ENCODE measurements at places on chromosomes 7 and 10.

DNA sequence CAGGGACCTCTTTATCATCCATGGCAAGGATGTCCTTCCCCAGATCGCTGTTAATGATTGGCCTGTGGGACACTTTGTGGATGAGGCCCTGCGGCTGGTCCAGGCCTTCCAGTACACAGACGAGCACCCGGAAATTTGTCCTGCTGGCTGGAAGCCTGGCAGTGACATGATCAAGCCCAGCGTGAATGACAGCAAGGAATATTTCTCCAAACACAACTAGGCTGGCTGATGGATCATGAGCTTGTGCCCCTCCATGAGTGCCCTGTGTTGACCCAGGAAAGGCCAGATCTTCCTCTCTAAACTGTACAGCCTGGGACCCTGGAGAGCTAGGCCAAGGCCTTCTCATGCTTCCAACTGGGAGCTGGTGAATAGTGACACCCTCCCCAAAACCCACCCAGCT is 124.1 kb downstream of the CUL2 start:
- no peak for DNase-seq

GRCh38 chr7:152035817-152036216 is 10.3 kb downstream of the GALNT11 start:
- no peak for DNase-seq

- no peak for DNase-seq
Measured at GRCh38 chr7:126689037-126689436, 563.7 kb downstream of the GRM8 start.

DNA sequence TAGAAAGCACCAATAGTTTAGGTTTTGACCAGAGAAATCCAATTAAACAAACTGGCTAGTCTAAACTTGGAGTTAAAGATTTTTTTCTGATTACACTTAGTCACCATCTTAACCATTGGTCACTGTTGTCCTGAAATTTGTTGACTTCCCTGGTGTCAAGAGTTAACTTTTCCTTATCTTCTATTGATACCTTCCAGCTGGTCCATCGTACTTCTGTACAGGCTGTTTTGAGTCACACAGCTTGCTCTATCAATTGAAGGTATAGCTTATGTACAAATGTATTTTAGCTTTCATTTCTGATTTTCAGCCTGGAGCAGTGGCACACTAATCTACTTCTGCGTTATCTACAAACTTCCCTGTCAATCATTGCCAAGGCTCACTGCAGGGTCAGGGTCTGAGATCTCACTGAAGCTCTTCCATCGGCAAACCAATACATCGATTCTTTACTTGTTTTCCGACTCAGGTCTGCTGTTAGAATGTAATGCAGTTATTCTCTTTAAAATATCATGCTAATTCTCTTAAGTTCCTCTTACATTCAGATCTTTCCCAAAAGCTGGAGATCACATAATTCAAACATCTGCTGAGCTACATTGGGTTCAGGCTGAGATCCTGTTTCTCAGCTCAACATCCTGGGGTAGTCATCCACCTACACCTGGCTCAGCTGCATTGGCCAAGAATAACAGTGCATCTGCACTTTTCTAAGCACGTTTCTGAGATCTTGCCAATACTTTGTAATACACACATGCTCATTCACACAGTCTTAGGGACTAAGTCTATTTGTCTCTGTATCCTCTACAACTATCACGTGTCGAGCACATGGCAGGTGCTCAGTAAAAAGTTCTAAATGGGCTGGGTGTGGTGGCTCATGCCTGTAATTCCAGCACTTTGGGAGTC is 11.3 kb downstream of the MRPS33 start:
- DNase-seq: no peak

DNA sequence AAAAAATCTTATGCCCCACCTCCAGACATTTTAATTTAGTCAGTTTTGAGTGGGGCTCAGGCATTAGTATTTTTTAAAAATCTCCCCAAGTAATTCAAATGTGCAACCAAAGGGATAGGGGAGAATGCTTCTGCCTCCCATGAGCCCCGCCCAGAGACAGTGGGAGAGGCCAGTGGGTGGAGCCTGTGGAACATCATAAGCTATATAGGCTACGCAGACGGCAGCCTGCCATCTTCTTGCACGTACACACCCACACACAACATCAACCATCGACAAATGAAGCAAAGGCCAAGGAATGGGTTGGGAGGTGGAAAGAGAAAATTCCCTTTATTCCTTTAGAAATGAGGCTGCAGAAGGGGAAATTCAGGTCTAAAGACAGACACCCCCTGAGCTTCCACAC is 25.2 kb downstream of the CREB3L2 start:
- no peak for DNase-seq

- no peak for DNase-seq
Measured at GRCh38 chr7:67764289-67764688, 767.7 kb downstream of the TYW1 start.

GRCh38 chr10:102610441-102610887 is 33.8 kb upstream of the TRIM8 start:
- no peak for DNase-seq

DNA sequence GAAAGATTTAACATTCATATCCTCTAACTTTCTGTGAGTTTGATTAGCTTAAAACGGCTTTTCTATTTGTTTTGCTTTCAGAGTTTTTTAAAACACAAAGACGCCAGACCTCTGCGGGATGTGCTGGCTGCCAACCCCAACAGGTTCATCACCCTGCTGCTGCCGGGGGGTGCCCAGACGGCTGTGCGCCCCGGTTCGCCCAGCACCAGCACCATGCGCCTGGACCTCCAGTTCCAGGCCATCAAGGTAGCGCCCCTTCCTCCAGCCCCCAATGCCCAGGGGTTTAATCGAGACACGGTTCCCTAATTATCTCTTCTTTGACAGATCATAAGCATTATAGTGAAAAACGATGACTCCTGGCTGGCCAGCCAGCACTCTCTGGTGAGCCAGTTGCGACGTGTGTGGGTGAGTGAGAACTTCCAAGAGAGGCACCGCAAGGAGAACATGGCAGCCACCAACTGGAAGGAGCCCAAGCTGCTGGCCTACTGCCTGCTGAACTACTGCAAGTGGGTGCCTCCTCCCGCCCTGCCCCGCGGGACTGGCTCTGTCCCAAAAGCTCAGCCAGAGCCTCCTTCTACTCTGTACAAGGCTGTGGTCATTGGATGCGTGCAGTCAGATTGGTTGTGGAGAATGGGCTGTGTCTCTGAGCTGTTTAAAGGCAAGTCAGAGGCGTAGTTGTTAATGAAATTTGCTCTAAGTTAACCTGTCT is 71.2 kb downstream of the TRRAP start:
- DNase-seq: no peak

GRCh38 chr10:98168147-98168546 is 33.7 kb downstream of the R3HCC1L start:
- DNase-seq: no peak

DNA sequence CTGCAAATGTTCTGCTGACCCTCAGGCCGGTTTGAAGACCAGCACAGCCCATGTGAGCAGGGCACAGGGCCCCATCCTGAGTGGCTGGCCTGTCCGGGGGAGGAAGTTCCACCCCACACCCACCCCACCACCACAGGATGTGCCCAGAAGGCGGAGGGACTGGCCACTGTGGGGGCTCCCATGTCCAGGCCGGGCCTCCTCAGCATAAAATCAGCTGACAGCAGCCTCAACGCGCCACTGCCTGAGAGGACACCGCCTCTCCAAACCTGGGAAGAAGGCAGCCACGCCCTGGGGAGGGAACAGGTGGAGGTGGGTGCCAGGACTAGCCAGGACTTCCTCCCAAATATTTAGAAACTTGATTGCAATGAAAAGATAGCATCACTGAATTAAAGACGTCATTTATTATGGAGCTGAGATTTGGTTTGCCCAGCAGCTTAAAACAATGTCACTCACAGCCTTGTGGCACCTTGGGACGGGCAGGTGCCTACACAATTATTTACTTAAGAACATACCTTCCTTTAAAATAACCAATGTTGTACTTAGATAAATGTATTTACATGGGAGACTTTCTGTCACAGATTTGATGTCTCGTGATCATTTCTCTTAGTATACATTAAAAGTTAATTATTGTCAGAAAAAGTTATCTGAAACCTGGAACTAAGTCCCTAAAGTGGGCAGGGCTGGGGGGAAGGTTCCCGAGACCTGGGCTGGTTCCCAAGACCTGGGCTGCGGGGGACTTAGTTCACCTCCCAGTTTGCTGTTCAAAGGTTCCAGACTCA is 27.3 kb upstream of the FAM20C start:
- DNase-seq: no peak

- DNase-seq: no peak
Measured at GRCh38 chr10:71737001-71737833, 17.6 kb upstream of the C10orf105 start.

GRCh38 chr10:76675561-76675950 is 962.1 kb downstream of the KCNMA1 start:
- no peak for DNase-seq

- no peak for DNase-seq
Measured at GRCh38 chr10:50653142-50653541, 29.4 kb upstream of the SGMS1 start.

DNA sequence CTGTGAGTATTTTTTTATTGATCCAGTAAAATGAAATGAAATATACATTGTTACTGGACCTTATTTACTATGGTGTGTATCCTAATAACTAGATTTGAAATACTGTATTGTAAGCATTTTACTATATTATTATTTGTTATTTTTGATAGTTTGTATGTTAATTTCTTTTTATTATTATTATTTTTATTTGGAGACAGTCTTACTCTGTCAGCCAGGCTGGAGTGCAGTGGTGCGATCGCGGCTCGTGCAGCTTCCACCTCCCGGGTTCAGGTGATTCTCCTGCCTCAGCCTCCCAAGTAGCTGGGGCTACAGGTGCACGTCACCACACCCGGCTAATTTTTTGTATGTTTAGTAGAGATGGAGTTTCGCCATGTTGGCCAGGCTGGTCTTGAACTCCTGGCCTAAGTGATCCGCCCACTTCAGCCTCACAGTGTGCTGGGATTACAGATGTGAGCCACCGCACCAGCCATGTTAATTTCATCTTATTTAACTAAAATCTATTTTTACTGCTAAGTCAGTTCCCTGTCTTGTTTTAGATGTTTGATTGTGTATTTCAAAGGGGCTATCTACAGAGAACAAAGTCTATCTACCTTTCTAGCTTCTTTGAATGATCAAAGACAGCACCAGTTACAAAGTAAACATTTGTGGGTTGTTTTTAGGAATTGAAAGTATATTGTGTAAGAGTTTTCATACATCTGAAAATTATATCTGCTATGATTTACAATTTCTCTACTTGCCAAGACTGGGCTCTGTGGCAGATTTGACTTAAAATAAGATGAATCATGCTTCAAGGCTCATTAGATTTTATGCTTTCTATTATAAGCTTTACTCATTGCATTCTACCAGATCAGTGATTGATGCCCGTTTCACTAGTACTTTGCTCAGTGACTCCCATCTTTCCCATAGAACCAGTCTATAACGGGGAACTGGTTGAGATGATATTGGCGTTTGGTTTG is 41.6 kb downstream of the CDC123 start:
- no peak for DNase-seq

DNA sequence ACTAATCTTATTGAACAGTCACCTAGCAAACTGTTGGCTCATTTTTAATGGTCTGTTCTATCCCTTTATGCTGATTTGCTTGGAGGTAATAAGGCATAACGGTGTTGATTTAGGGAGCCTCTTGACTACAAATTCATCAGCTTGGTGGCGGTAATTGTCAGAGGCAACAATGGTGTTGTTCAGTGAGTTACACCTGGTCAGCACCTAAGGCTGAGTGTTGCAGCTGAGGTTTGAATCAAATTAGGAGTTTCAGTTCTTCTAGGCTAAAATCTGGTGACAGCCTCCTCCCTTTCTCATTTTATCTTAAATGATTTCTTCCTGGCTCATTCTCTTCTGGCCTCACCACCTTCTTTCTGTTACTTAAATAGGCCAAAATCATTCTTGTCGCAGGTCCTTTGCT is 42.3 kb upstream of the SP8 start:
- peak; percentile 94 for DNase-seq

GRCh38 chr7:132655131-132655727 is 79.0 kb upstream of the PLXNA4 start:
- no peak for DNase-seq

- no peak for DNase-seq
Measured at GRCh38 chr7:6416516-6417145, 31.1 kb downstream of the DAGLB start.

- no peak for DNase-seq
Measured at GRCh38 chr7:37112876-37113275, 335.8 kb downstream of the ELMO1 start.

GRCh38 chr10:114477285-114477684 is 73.0 kb upstream of the AFAP1L2 start:
- no peak for DNase-seq

- no peak for DNase-seq
Measured at GRCh38 chr10:103202319-103202718, 9.2 kb upstream of the NT5C2 start.

- no peak for DNase-seq
Measured at GRCh38 chr10:2893158-2893845, 174.0 kb upstream of the PFKP start.

DNA sequence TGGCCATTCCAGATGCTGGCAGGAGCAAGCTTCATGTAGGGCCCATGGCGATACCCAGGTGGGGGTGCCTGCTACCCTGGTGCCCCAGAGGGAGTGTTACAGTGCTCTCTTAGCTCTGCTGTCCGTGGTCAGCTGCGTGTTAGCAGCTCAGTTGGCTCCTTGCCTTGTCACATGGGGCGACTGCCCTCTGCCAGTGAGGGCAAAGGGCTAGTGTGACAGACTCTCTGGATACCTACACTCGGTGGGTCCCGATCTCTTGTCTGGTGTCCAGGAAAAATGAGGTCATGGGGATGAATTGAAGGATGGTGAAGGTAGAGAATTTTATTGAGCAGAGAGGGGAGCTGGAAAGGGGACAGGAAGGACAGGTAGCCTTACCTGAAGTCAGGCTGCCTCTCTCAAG is 152.2 kb downstream of the CYP26A1 start:
- no peak for DNase-seq

- DNase-seq: no peak
Measured at GRCh38 chr7:46955531-46955930, 626.4 kb downstream of the TNS3 start.

DNA sequence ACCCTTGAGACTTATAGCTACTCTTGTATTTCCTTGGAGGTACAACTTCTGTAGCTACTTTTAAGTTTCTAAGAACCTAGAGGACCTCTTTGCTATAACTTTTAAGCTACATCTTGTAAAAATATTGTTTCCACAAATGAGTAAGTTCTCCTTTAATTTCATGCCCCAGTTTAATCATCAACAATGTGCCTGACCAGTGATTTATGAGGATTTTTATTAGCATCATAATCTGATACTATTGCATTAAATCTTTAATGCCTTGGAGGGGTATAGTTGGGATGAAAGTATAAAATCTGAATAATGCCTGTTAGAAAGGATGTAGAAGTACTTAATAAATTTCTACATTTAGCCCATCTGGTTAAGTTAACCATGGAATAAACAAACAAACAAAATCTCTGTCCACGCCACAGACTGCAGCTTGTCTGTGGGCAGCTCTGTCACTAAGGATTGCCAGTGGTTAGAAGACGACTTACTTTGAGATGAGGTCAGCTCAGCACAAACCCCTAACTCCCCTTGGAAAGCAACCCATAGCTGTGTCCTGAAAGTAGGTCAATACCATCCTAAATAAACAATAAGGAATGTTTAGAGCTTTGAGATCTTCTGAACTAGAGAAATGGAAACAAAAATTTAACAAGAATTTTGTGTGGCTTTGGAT is 18.3 kb downstream of the UBE2D1 start:
- DNase-seq: no peak

GRCh38 chr10:88467835-88468485 is 115.2 kb downstream of the RNLS start:
- no peak for DNase-seq

Measured in NCI-H1436 treated with DMSO at 0.1 percent for 48 hours (cell line).